ENCODE measurements at places on chromosomes 4 and X.

GRCh38 chrX:143615851-143616250 lies 20.1 kb downstream of the SLITRK4 start:
- no peak for DNase-seq

GRCh38 chr4:142721187-142721586 lies 124.9 kb downstream of the INPP4B start:
- no peak for DNase-seq

DNA sequence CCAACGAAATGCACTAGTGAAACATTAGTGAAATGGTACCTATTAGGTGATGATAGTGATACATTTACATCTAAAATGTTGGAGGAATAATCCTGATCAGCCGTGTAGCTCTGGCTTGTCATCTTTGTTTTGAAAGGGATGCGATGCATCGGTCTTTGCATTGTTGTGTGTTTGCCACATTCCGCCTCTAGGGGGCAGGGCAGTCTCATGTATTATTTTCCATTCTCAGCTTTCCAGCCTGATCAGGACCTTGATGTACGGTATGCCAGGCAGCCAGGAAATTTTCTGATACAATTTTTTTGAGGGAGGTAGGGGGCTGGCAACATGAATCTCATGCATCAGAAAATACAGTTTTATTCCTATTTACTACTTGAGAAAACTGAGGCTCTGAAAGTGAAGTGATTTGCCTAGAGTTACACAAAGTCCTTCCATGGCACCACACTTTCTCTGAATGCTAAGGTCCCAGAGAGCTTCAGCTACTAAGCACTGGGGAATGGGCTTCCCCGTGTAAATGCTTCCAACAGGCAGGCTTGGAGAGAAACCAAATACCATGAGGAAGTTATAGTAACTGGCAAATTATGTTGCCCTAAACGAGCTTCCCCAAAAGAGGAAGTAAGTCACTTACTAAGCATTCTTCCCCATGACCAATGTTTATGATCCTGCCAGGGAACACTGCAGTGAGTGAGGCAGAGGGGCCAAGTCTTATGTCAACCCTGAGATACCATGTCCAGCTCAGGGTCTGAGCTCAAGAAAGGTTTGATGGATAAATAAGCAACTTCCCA lies 31.8 kb upstream of the IQSEC2 start:
- no peak for DNase-seq

GRCh38 chr4:157270108-157270507 lies 49.6 kb downstream of the GRIA2 start:
- DNase-seq: no peak

- DNase-seq: no peak
Measured at GRCh38 chrX:56314334-56314733, 82.2 kb downstream of the KLF8 start.
